ENCODE measurements at places on chromosomes 3 and 15.

DNA sequence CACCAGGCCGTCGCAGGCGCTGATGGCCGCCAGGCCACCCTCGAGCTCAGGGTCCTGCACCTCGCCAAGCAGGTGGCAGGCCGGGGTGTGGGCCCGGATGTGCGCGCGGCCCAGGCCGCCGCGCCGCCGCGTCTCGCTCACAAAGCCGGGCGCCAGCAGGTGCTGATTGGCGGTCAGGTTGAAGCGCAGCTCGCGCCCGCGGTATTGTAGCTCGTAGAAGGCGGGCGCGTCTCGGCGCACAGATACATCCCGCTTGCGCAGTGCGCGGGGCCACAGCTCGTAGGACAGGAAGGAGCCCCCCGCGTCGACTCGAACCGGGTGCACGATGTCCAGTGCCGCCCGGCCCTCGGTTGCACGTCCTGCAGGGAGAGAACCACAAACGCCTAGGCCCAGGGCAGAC is 11.1 kb downstream of the ADAMTS7 start:
- no peak for DNase-seq

DNA sequence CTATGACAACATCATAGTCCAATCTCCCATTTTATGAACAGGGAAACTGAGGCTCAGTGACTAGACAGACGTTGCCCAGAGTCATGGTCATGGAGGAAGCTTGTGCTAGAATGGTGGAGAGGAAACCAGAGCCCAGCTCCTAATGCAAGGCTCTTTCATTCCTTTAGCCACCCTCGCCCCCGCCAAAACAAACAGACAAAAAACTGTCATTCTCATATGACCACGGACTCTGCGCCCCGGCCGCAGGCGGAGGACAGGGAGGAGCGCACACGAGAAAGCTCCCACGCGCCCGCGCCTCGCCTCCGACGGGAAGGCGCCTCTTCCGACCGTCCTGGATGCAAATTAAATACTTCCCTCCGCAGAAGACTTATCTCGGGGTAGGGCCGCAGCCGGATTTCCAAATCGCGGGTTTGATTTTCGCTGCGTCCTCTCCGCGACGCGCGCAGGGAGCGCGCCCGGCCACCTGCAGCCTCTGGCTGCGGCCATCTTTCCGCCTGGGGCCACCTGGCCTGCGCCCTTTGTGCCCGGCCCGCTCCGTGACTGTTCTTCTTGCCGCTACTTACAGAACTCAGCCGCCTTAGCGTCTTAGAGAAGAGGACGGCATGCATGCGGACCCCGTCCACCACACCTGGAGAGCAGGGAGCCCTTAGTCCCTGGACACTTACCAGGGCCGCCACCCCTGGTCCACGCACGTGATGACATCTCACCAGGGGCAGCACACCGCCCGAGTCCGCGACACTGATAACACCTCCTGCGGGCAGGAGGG is 670 bp upstream of the ATP13A3 start:
- peak; percentile 27 for DNase-seq

DNA sequence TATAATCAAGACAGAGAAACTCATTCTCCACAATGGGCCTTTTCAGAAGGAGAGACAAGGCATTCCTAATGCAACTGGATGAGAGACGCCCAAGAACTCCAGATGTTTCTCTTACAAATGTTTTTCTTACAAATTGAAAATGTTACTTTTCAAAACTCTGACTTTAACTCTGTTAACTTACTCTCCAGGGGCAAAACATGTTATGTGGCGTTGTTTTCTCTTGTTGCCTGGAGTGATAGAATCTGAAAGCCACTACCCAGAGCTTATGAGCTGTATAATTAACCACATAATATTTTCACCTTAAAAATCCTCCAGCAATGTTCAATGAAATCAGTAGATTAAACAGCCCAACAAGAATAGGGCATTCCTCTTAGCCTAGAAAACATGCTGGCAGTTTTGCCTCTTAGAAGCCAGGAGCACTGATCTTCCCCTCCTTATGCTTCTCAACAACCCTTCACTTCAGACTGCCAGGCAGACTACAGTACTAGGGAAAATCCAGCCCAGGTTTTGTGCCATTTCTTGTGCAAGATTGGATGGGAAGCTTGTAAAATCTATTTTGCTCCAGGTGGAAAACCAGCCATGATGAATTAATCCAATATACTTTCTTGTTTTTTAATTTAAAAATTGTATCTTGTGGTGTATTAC is 186.7 kb upstream of the GADL1 start:
- no peak for DNase-seq

DNA sequence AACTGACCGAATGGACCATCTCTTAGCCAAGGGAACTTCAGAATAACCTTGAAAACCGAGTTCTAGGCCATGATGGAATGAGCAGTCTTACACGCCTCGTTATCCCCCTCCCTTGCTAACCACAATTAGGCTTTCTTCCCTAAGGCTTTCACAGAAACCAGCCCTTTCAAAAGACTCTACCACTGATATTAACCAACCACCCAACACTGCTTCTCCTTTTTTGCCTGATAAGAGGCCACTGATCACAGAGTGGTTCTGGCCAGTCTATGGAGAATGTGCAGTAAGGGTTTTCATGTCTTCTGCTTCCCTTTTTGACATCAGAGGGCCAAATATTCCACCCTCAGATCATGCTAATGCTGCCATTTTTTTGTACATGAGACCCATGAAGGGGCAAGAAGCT is 59.3 kb downstream of the MCF2L2 start:
- DNase-seq = no peak

- DNase-seq = no peak
Observed at GRCh38 chr15:32884146-32884545, 166.3 kb downstream of the GREM1 start.

- DNase-seq = no peak
Observed at GRCh38 chr3:76293856-76294255, 508.5 kb upstream of the ZNF717 start.

DNA sequence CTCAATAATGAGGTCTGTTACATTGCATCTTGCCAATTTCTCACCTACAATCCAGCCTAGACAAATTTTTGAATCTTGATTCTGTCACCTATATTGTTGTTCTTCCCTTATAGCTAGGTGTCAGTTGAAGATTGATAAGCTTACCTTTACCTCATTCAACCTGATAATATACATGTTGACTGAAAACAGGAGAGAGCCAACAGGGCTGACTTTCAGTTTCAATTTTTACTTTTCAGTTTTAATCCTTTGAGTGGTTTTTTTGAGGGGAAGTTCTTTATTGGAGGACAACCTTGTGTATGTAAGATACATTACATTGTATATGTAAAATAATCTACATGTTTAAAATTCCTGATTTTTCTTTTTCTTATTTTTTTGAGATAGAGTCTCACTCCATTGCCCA is 5.8 kb downstream of the ATP13A5 start:
- DNase-seq = no peak

DNA sequence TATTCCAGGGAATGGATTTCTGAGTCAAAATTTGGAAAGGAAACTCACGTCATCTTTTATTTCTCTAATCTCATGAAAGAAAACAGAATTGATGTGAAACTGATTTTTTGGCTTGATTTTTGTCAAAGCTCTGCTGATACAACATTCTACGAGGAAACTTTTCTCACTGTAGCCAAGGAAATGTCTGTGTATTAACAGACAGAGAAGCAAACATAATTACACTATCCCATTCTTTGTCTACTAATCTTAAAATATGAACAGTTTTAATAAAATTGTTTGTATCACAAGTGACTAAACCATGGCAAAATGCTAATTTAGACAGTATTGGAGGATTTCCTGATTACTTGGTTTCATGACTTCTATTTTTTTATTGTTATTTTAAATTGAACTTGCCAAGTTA is 1437.0 kb downstream of the OTOL1 start:
- no peak for DNase-seq

- no peak for DNase-seq
Observed at GRCh38 chr15:72050700-72051099, 67.2 kb downstream of the MYO9A start.

- no peak for DNase-seq
Observed at GRCh38 chr3:96986241-96986640, 171.8 kb downstream of the EPHA6 start.

GRCh38 chr3:170054204-170054603 is 16.4 kb downstream of the GPR160 start:
- no peak for DNase-seq

DNA sequence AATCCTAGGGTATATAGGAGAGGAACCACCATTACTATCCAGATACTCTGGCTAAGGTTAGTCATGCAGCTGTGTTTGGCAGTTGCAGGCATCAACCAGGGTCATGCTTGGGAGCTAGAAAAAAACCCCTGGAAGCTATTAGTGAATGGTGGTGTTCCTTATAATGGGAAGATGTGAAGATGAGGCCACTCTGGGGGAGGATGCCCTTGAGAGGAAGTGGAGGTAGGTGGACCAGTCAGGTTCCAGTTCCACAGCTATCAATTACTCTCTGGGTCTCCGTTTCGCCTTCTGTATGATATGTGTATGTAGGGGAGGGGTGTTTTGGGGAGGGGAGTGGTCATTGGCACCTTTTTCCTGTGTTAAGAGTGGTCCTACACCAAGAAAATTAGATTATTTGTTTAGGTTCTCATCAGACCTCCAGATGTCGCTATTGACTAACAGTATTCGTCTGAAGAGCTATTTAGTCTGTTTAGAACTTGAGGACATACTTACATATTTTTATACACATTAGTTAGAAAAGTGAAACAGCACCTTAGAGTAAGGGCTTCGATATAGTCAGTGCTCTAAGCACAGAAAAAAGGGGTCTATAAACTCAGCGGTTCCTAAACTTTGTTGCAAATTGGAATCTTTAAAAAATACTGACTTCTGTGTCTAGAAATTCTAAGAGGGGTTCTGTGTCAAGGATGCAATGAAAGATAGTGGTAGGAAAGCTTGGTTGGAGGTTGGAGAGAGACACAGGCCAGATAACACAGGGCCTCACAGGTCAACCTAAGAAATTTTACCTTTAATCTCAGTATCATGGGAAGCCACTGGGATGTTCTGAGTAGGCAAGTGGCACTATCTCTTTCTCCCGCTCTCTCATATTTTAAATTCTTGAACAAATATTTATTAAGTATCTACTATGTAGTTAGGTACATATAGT is 9.1 kb upstream of the HPS3 start:
- no peak for DNase-seq

DNA sequence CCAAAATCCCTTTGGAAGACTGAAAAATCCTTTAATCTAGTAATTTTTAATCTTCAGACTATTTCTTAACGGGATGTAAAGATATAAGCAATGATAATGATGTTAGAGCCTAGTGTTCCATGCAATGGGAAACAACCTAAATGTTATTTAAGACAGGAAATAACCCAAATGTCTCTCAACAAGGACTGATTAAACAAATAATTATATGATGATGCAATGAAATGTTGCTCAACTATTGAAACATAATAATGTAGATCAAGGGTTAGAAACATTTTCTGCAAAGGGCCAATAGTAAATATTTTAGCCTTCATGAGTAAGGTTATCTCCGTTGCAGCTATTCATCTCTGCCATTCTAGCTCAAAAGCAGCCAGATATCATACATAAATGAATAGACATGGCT is 275.4 kb downstream of the NEK10 start:
- DNase-seq = no peak

GRCh38 chr3:39637807-39638206 is 170.3 kb downstream of the MOBP start:
- no peak for DNase-seq

GRCh38 chr15:50318697-50319096 is 36.3 kb downstream of the GABPB1 start:
- no peak for DNase-seq

- no peak for DNase-seq
Observed at GRCh38 chr3:145015253-145015652, 1043.6 kb downstream of the DIPK2A start.

- DNase-seq = no peak
Observed at GRCh38 chr3:97942801-97943546, 29.3 kb downstream of the RIOX2 start.

DNA sequence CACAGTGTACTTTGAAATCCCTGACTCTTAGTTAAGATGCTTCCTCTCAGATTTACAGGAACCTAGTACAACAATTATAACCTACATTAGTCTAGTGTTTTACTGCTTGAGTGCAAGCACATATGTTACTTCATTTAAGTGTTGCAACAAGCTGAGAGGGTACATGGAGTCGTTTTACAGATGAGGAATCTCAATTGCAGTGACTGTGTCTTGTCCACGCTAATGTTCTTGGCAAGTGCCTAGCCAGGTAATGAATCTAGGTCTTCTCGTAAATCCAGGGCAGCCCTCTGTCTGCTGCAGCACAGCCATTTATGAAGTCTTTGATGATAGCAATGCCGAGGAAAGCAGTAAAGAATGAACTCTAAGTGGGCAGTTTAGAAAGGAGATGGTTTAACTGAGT is 384.4 kb upstream of the ARPP21 start:
- no peak for DNase-seq

- DNase-seq = no peak
Observed at GRCh38 chr3:125207507-125207906, 5.0 kb downstream of the SLC12A8 start.

DNA sequence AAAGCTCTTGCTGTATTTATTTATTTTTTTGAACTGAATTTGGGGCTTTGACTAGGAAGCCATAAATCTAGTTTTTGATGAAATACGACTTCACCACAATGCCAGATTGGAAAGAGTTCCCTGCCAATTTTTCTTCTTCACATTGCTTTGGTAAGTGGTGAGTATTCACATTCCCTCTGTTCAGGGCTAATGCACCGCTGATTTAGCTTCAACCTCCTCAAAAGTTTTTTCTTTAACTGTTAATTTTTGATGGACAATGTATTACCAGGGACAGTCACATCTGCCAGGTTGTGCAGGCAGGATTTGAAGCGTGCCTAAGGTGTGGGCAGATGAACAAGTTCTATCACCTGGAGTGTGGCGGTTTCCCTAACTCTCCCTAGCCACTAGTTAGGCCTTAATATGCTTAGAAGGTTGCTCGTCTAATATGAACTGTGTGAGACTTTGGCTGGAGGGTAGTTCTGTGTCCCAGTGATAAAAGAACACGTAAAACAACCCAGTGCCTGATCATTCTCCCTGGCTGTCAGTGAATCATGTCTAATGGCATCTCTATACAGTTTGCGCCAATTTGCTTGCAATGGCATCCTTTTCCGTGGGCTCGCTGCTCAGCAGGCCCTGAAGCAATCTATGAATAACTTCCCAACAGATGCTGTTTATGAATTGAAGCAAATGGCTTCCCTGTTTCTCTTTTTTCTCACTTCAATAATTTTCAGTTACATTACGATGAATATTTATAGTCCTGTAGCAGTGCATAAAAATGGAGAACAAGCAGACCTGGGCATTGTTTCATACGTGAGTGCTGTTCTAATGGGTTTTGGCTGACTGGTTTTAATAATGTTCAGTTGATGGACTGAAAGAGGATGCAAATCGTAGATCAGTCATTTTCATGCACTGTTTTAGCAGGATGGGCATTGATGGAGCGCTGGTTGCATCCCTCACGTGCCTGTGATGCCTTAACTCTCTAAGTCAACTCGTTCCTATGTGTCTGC is 243.2 kb upstream of the SUCLG2 start:
- DNase-seq = no peak

GRCh38 chr15:63860155-63860554 is 26.4 kb upstream of the HERC1 start:
- DNase-seq = peak; percentile 58

DNA sequence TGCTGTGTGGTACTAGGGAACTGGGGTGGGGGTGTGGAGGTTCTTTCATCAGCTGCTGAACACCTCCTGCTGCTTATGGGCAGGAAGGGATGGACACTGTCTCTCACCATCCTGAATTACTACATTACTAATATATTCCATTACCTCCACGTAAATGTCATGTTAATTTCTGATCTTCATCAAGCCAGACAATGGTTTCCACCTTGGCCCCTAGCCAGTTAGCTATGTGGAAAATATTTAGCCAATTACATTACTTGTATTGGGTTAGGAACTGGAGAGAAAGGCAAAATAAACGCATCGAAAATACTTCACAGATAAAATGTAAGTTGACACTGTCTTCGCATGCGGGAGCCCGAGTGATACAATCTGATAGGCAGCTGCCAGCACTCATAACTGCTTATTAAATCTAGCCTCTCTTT is 95.1 kb downstream of the FOXP1 start:
- DNase-seq = no peak
